Stimulated activated CD4-positive, alpha-beta T cell treated with anti-CD3 and anti-CD28 coated beads, Interleukin-15, amount 100 ng/mL, for 1 hour (primary cell): ENCODE measurements at places on chromosomes 6 and 20.

DNA sequence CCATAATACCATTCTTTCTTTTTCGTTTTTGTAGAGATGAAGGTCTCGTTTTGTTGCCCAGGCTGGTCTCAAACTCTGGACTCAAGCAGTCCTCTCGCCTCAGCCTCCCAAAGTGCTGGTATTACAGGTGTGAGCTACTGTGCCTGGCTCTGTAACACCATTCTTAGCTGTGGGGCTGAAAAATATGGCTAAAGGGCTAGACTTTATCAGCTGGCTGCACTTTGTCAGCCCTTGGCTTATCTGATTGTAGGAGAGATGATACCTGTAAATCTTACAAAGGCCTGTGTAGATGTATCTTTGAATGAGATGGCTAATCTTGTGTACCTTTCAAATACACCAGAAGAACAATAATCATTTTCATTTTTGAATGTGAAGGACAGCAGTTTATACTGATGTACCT is 55.2 kb downstream of the ZFAND3 start:
- DNase-seq, result no peak

DNA sequence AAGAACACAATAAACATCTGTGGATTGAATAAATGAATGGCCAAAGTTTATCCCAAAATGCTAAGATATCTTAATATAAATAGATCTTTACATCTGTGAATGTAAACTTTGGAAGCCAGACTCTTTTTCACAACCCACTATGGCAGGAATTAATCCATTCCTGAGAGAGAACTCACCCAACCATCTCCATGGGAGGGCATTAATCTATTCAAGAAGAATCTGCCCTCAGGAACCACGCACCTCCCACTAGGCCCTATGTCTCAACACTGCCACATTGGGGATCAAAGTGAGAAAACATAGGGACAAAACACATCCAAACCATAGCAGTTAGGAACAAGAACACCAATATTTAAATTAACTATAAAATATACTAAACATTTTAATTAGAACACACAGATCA is 3.4 kb downstream of the UBE3D start:
- DNase-seq, result no peak

GRCh38 chr6:23195487-23195886 is 626.1 kb downstream of the HDGFL1 start:
- DNase-seq, result no peak

DNA sequence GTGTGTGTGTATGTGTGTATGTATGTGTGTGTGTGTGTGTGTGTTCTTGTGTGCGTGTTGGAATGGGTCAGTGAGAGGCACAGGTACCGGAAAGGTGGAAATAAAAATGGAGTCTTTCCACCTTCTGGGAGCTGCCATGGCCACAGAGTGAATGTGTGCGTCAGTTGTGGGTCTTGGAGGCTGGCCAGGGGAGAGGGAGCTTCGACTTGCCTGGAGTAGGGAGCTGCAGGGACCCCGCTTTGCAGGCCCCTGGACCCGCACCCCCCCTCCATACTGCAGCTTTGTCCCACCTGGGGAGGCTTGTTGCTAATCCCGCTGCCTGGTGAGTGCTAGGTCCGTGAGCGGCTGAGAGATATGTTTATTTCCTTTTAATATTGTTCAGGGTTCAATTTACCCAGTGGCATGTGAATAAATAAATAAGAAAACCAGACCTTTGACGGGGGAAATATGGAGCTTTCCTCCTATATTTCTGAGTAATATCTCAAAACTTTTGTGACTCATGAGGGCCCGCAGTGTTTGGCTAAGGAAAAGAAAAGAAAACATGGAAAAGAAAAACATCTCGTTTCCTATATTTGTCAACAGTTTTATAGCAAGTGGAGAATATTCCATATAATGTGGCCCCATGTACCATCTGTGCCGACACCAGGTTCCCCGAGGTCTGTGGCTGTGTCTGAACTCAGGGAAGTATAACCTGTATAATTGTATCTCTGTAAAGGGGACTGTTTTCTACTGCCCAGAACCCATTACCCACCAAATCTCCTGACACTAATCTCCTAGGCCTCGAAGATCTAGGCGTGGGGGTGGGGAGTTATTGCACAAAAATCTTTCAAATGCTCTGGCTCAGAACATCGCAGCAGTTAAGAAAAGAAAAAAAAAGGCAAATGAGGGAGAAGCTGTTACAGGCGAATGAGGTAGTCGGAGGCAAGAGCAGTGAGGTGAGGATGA is 24.6 kb upstream of the CCDC167 start:
- no peak for DNase-seq

DNA sequence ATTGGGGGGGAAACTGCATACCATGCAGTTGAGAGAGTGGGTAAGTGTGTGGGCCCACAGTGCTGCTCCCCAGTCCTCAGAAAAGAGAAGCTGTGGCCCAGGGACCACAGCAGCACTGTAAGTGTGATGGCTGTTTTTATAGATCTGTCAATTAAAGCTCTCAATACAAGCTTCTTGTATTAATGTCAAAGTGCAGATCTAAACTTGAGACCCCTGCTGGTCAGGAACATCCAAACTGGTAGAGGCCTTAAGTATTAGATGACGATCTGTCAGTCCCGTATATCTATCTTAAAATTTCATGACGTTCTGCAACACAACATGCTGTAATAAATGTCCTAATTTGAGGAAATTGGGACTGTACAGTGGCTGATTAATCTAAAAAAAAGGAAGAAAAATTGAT is 74.8 kb downstream of the TULP4 start:
- DNase-seq, result no peak

DNA sequence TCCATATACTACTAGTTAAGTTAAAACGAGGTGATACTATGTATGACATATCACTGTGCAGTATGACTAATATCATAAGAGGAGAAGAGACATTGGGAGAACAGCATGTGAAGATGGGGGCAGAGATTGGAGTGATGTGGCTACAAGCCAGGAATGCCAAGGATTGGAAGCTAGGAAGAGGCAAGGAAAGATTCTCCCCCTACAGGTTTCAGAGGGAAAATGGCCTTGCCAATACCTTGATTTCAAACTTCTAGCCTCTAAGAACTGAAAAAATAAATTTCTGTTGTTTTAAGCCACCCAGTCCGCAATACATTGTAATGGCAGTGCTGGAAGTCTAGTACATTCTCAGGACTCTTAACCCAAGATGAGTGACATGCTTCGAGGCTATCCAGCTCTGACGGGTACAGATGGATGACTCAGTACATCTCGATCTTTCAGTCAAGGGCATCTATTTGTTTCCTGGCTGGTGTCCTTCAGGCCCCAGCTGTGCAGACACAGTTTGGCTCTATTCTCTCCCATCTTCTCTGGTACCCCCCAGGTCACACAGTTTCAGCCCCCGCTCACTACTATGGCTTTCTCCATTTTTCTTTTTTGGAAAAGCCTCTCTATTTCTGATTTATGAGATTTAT is 55.5 kb upstream of the THEMIS start:
- no peak for DNase-seq

- no peak for DNase-seq
Observed at GRCh38 chr20:2986466-2986865, 57.0 kb upstream of the GNRH2 start.

DNA sequence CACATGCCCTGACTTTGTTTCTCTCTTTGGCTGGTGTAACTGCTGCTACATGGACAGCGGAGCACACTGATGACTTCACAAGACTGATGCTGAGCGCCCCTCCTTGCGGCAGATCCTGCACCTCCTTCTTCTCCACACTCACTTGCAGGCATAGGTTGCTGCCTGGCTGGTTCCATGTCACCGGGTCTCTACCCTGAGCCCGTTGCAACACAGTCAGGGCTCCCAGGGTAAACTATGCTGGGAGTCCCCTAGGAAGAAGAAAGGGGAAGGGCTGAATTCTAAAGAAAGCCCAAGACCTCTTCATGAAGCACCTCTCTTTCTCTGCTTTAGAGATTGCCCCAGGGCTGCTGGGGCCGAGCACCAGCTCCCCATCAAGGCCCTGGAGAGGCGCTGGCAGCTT is 83.3 kb upstream of the DUSP22 start:
- no peak for DNase-seq

- DNase-seq, result no peak
Observed at GRCh38 chr6:146937316-146937715, 266.9 kb upstream of the STXBP5 start.

- DNase-seq, result no peak
Observed at GRCh38 chr6:68317366-68317765, 317.7 kb upstream of the ADGRB3 start.
